HAP-1 (cell line): ENCODE measurements at places on chromosomes 2 and 18.

DNA sequence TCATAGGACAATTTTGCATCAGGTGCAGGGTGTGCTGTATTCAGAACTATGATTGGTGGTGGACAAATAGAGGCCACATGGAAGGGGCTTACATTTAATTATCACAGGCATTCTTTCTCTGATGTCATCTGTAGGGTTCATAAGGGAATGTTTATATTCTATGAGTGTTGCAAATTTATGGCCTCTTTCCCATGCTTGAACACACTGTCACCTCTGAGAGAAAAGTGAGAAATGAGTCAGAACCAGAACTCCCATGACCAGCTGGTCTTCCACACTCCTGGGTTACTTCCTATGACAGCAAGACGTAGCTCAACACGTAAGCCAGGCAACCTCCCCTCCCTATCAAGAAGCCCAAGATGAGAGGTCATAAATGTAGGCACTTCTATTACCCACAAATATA is 310.8 kb downstream of the PIEZO2 start:
- DNase-seq = no peak

GRCh38 chr2:103161456-103162289 is 399.8 kb downstream of the TMEM182 start:
- peak; percentile 40 for DNase-seq

GRCh38 chr2:96897491-96898134 is 27.7 kb upstream of the SEMA4C start:
- no peak for DNase-seq

DNA sequence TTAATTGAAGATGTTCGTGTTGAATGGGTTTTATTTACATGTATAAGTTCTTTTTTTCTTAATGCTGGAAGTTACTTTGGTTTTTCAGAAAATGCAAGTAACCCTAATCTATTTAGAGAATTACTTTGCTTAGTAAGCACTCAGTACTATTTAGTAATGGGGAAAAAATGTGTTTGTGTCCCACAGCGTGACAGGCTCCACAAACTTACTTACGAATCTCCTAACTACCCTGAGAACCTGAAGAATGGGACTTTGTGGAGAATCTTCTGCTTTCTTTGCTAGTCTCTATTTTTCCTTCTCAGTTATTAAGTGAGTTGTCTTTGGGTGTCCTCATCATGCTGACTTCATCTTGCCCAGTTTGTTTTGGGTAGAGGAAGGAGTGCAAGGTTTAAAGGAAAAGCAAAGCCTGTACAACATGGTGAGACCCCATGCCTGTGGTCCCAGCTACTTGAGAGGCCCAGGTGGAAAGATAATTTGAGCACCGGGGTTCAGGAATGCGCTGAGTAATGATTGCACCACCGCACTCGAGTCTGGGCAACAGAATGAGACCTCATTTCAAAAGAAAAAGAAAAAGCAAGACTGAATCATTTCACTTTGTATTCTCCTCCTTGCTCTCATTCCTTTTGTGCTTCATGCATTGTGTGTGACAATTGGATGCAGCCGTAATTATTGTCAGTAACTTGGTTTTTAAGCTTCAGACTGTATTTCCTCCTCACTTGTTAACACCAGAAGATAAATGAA is 10.2 kb downstream of the NEDD4L start:
- no peak for DNase-seq

- no peak for DNase-seq
These were observed 1403.3 kb upstream of the DDX18 start for GRCh38 chr2:116411211-116411610.

GRCh38 chr2:222693837-222694236 is 22.4 kb downstream of the MOGAT1 start:
- no peak for DNase-seq

GRCh38 chr2:146489386-146489785 is 1355.4 kb upstream of the ACVR2A start:
- no peak for DNase-seq

- DNase-seq = no peak
These were observed 177.8 kb upstream of the SCN7A start for GRCh38 chr2:166671801-166672200.

DNA sequence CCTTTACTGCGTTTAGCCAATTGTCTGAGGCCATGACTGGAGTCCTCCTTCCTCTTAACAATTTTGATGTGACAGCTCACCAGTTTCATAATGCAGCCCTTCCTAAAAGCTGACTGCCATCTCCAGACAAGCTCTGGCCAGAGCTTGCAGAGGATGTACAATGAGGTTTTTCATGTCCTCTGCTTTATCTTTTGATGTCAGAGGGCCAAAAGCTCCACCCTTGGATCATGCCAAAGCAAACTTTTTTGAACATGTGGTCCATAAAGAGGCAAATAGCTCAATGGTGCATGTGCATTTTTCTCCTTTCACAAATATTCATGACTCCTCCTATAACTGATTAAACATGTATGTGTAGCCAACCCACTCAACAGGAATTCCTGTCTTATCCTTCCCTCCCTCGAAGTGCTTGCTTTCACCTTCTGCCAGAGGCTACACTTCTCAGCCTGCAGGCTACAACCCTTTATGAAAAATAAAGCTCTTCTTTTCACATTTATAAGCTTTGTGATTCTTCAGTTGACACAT is 266.2 kb downstream of the FBXO15 start:
- no peak for DNase-seq

DNA sequence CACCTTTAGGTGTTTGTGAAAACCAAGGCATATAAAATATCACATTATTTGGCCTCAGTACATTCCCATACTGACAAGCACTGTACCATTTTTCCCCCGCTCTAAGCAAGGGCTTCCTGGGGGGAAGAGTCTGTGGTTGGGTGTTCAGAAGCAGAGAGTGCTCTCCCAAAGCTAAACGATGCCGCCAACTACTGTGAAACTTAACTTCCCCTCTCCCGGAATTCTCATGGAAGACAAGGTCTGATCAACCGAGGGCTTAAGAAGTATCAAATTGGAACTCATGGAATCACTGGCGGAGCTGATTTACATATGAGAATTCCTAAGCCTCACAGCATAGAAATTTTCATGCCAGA is 433 bp upstream of the MFF start:
- peak; percentile 41 for DNase-seq

DNA sequence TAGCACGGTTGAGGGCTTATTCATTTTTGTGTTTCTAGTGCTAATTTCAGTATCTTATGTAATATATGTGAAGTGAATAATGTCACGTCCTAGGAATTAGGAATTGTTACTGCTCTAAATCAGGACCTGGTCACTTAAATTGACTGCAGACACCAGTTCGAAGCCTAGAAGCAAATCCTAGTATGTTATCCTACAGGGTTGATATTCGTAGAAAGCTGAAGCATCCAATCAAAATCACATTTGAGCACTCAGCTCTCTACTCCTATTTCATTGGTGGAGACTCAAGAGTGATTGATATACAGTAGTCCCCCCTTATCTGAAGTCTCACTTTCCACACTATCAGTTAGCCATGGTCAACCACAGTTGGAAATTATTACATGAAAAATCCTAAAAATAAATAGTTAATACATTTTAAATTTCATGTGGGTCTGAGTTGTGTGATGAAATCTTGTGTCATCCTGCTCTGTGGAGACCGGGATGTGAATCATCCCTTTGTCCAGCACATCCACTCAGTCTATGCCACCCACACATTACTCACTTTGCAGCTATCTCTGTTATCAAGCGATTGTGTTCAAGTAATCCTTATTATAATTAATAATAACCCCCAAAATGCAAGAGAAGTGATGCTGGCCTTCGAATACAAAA is 35.2 kb upstream of the SCN9A start:
- no peak for DNase-seq

DNA sequence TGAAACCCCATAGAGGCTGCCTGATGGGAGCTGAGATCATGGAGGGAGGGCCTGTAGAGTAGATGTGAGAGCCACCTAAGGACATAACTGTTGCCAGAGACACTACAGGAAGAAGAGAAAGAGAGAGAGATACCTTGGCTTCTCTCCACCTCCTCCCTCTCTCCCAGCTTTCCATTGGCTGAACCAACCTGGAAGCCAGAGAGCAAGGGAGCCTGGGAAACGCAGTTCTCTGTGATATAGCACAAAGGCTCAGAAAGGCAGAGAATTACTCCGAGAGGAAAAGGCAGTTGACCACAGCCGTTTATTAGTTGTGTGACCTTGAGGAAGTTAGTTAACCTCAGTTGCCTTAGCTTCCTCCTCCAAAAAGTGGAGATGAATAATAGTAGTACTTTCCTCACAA is 37.7 kb upstream of the MAT2A start:
- DNase-seq = peak; percentile 20

DNA sequence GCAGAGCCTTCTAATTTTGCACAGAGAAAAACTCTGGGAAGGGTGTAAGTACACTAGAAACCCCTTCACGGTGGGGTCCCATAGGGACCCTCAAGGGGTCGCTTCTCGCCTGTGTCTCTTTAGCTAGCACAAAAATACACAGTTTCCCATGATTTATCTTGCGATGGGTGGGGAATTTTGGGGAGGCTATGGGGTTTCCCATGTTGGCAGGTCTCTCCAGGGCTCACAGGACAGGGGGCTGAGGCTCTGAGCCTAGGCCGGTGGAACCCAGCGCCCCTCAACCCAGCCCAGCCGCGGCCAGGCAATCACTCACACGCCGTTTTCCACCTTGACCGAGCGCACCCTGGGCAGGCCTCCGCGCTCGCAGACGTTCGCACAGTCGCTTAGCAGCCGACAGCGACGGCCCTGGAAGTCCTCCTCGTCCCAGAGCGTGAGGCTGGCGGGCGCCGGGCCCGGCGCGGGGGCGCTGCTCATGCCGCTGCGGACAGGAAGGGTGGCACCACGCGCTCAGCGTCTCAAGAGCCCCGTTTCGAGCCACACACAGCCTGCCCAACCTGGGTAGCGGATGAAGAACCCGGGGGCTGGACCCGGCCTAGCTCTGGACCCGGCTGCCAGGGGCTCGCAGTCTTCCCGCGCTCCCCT is 398 bp downstream of the CRYBA2 start:
- no peak for DNase-seq

GRCh38 chr2:133809485-133809884 is 241.2 kb upstream of the NCKAP5 start:
- DNase-seq = no peak

DNA sequence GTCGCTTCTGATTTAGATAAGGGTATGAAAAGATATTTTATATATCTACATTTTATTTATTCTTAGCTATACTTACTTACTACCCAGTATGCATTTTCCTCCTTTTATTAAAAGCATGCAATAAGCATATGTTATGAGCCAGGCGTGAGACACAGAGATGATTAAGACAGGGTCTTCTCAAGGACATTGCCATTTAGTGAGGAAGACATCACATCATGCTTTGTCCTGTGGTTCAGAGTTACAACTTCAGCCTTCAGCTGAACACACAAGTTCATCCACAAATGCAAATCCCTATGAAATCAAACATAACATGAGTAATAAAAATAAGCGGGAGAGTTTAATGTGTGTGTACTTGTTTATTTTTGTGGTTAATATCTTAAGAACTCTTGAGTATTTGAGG is 30.2 kb downstream of the GRHL1 start:
- DNase-seq = no peak

DNA sequence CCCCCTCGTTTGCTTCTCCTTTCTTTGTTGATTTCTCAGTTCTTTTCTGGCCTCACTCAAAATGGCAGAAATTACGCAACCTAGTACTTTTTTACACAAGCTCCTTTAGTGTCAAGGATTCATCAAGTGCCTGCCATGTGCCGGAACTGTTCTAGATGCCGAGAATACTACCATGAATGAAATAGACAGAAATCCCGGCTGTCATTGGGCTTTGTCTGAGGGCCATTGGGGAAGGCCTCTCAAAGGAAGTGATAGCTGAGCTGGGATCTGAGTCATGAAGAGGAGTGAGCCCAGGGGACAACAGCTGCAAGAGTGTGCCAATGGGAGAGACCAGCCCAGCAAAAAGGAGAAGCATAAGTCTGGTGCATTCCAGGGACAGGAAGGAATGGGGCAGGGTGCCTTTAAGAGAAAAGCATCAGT is 34.3 kb upstream of the PPP1CB start:
- DNase-seq = no peak

- DNase-seq = no peak
These were observed 193.0 kb upstream of the THSD7B start for GRCh38 chr2:136572335-136572734.

- DNase-seq = no peak
These were observed 214.4 kb upstream of the HS6ST1 start for GRCh38 chr2:128533101-128533500.

- DNase-seq = no peak
These were observed 122.6 kb upstream of the PIEZO2 start for GRCh38 chr18:11271954-11272353.

DNA sequence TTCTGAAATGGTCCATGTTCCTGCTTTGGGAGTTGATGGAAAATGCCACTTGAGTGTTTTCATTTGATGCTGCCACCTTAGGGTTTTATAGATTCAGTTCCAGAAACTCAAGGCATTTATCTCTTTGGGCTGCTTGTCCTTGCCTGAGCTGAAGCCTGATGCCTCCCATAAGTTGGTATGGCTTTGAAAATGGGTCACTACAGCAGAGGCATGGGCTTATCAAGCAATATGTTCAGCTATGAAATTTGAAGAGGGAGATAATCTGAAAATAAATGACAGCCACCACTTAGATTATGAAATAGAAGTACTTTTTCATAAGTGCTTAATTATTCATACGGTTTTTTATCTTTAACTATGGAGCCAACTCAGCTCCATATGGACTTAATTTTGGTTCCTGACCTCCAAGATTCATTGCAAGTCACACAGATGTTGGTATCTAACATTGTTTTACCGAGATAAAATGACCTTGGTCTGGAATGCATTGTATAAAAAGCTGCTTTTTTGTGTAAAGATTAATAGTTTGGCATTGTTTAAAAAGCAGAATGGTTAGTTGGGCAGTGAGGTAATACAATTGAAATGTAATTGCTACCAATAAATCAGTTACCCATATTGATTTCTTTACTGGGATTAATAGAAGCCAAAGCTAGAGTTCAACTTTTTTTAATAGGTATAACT is 4.5 kb downstream of the SLC14A1 start:
- no peak for DNase-seq

- no peak for DNase-seq
These were observed 287.3 kb upstream of the NCKAP5 start for GRCh38 chr2:133855526-133855925.

- DNase-seq = no peak
These were observed 34.3 kb downstream of the ZAP70 start for GRCh38 chr2:97747716-97748115.

DNA sequence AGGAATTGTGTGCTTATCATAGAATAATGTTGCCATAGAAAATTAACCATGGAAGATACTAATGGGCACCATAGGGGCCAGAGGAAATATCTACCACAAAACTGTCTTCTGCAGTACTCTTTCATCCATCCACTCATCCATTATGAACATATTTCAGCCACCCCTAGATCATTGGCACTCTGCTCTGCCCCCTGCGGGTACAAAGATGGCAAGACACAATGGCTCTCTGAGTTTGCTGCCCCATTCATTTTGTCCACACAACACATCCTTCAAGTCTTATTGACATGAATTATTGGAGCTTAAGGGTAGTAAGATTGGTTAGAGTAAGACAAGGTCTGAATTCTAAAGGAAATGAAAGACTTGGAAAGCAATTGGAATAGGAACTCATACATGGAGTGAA is 1224.7 kb upstream of the CELF4 start:
- no peak for DNase-seq
